Neural progenitor cell (in vitro differentiated cells): ENCODE measurements at places on chromosomes 11 and 22.

- no peak for DNase-seq
Observed at GRCh38 chr11:27926981-27927481, 180.9 kb downstream of the KIF18A start.

DNA sequence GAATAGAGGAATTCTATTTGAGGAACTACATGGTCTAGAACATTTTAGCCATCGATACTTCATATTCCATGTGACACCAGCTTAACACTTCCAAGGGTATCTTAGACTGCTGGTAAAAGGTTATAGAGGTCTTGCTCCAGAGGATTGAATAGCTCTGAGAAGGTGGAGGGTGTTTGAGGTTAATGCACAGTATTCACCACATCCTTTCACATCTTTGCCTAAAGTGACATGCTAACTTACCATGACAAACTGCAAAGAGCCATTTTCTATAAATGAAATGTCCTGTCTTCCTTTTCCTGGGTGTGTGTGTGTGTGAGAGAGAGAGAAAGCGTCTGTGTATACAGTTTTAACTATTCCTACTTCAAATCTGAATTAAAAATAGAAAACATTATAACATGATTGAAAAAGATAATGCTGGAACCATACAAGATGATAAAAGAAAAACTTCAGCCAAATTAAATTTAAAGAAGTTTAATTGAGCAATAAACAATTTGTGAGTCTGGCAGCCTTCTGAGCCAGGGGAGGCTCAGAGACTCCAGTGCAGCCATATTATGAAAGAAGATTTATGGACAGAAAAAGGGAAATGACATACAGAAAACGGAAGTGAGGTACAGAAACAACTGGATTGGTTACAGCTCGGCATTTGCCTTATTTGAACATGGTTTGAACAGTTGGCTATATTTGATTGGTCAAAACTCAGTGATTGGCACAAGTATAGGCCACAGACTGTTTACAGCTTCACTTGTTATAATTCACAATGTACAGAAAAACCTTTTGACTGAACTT lies 320.9 kb upstream of the CCDC179 start:
- no peak for DNase-seq

DNA sequence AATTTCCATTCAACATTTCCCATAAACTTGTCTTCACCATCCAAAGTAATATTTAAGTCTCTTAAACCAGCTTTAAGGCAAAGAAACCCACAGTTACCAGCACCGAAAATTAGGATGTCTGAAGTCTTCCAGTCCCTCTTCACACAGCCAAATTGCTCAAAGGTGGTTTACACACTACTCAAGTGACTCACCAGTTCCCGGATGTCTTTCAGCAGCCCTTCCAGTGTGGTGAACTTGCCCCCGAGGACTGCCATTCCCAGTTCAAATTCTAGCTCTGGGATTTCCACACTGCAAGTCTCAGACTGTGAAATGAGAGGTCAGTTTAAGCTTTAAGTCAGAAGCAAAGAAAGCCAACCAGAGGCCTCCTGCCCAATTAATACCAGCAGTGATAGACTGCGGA lies 5.1 kb downstream of the ZPR1 start:
- DNase-seq = no peak

GRCh38 chr22:17804331-17805080 lies 30.2 kb upstream of the BID start:
- no peak for DNase-seq

DNA sequence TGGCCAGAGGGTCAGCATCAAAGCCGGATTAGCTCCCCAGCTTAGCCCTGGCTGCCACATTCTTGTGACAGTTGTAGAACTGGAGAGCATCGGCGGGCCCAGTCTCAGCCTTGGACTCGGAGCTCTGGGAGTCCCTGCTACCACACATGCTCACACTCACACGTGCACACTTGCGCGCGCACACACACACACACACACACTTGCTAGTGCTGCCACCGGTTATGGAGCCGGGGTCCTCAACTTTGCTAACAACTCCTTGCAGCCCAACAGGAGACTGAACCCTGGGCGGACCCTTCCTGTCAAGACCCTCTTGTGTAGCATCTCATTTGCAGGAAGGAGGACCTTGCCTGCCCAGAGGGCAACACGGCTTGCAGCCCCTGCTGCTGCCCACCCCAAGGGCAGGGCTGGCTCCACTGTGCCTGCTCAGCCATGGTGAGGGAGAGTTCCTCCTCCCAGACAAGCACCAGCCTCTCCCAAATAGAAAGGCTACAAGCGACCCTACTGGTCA lies 107.6 kb downstream of the WNT7B start:
- DNase-seq = no peak

DNA sequence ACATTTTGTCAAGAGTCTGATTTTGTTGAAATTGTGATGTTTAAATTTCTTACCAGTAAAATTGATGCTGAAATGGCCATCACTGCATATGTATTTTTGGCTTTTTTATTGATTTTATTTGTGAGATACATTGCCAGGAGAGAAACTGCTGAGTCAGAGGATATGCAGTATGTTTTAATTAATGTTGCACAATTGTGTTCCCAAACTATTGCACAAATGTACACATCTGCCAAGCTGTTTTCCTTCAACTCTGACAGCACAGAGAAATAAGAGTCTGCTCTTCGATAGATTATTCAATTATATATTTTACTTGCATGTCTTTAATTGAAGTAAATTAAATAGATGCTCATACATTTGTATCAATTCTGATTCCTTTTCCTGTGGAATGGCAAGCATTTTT lies 640.2 kb upstream of the LUZP2 start:
- no peak for DNase-seq
